ENCODE measurements at places on chromosomes 5 and 9. TPM values are rescaled to one million over a fixed set of nuclear protein-coding genes. Genes with fewer than 3 reads are reported as not detected.

PCDHB8 gene
- 5.2 TPM for total RNA-seq

USP20 gene
- total RNA-seq: 17.9 TPM

PCDHGA10 gene
- total RNA-seq: 4.0 TPM

PRKACG gene
- not detected for total RNA-seq

PHF24 gene
- total RNA-seq: 0.20 TPM

ITGA1 gene
- total RNA-seq: 24.9 TPM

PCDHGA1 gene
- 1.9 TPM for total RNA-seq

ZCCHC9 gene
- total RNA-seq: 13.0 TPM

IL31RA gene
- total RNA-seq: not detected

LCN10 gene
- 6.7 TPM for total RNA-seq

FAM174A gene
- 17.1 TPM for total RNA-seq
